D341Med (cell line): ENCODE measurements at places on chromosomes 11 and 22.

DNA sequence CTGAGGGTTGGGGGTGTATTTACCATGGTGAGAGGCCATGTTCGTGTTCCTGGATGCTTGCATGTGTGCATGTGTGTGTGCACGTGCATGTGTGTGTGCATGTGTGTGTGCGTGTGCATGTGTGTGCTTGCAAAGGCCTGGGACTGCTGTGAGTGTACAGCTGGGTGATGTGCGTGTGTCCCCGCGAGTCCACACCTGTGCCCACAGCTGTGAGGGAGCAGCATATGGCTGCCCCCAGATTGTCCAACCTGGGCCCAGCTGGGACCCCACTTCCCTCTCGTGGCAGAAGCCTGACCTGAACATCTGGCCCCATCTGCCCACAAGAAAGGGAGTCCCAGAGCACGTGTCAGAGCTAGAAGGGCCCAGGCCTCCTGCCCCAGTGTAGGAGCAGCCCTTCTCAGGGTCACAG lies 8.4 kb upstream of the CD248 start:
- no peak for DNase-seq

DNA sequence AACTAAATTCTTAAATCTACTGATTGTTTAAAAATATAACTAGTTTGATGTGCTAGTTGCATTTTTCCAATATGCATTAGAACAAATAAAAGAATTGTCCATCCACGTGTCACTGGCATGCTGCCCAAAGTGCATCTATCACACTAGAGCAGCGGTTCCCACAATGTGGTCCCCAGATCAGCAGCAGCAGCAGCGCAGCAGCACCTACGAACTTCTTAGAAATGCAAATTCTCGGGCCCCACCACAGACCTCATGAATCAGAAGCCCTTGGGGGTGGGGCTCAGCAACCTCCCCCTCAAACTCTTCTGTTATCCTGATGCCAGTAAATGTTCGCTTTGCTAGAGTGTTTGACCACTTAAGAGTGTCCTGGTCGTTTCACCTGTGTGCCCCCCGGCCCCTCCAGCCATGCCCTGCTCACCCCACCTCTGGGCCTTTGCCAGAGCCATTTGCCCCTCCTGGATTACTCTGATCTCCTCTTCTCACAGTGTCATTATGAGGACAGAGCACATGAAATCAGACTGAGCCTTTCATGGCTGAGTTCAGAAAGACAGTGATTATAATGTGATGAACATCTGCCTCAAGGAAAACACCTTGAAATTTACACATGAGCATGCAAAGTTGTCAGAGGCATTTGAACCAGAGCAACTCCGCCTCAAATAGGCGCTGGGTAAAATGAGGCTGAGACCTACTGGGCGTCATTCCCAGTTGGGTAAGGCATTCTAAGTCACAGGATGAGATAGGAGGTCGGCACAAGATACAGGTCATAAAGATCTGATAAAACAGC lies 12.6 kb upstream of the VSIG10L2 start:
- no peak for DNase-seq

DNA sequence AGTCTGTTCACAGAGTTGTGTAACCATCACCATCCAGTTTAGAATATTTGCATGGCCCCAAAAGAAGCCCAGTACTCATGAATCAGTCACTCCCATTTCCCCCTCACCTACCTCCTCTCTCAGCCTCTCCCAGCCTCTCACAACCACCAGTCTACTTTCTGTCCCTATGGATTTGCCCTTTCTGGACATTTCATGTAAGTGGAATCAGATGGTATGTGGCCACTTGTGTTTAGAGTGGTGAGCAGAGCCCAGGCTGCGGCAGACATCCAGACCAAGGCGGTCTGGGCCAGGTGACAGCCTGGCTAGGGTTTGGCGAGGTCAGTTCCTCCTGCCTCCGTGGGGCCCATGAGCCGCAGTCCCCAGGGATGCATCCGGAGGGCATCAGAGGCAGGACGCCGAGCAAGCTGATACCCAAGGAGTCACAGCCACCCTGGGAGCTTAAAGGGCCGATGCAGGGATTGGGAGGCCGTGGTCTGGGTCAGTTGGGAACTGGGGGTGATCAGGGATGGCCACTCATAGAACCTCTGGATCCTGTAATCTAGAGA lies 53.3 kb upstream of the CLDN5 start:
- DNase-seq, result no peak

GRCh38 chr22:28366856-28367255 lies 312.8 kb downstream of the TTC28 start:
- DNase-seq, result no peak

- DNase-seq, result no peak
These were observed 188.0 kb upstream of the NCAM1 start for GRCh38 chr11:112773264-112773663.

- DNase-seq, result peak; percentile 28
These were observed 9.6 kb upstream of the CD248 start for GRCh38 chr11:66326261-66327111.

- no peak for DNase-seq
These were observed 40.9 kb downstream of the ATG13 start for GRCh38 chr11:46658259-46658658.

- DNase-seq, result no peak
These were observed 9.3 kb downstream of the OAF start for GRCh38 chr11:120219938-120220746.
